Activated CD4-positive, alpha-beta T cell treated with anti-CD3 and anti-CD28 coated beads, Interleukin-2, amount 50 U/mL, for 24 hours (primary cell): ENCODE measurements at places on chromosomes 6 and 20.
A peak's percentile ranks its signal among the peaks of the same experiment; 100 is the strongest.

DNA sequence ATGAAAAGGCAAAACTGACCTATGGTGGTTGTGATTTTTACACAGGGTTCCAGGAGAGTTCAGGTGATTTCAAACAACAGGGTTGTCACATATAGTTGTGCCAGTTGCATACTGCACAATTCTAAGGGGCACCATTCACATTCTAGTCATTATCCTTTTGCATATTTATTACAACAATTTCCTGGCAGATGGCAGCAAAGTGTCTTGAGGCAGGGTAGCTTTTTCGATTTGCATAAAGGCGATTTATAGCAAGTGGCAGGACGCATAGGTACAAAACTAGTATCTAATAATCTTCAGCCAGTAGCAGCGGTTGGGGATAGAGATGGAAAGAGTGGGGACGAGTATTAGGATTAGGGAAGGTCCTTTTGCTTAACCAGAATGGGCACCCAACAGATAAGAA lies 46.5 kb upstream of the TRAF3IP2 start:
- no peak for DNase-seq

DNA sequence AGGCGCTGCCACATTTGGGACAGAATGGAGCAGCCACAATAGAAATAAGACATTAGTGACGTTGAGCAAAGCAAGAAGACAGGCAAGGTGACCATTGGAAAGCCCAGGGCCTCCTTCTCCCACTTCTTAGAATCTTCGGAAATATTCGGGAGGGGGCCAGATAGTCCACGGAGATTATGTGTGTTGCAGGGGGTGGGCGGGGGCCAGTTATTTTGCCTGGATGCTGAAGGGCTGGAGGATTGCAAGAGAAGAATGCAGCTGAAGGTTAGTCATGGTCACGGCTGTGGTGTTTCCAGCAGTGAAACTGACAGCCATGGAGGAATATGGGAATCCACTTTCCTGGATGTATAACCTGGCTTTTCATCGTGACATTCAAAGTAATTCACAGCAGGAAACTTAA lies 88.6 kb downstream of the CDH26 start:
- DNase-seq, result no peak

DNA sequence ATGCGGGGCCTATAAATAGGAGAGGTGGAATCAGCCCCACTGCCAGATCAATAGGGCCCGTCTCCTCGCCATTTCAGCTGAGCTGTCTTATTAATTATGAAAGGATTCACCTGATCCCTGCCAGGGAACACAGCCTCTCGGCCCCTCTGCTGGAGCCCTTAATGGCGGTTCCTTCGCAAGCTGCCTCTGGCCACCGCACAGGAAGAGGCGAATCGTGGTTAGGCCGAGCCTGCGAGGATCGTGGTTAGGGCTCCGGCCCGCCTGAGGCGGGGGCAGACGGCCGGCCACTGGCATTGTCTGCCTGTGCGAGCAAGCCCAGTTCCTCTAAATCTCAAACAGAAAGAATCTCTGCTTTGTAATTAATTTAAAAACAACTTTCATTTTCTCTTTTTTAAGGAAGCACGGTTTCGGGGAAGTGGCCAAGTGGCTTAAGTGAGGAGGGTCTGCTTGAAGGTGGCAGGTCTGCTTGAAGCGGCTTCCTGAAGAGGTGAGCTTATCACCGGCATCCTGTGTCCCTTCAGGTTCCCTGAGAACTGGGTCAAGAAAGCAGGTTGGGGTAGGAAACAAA lies 9.2 kb downstream of the NRN1 start:
- no peak for DNase-seq

- DNase-seq, result no peak
Observed at GRCh38 chr6:20717743-20718142, 183.5 kb downstream of the CDKAL1 start.

DNA sequence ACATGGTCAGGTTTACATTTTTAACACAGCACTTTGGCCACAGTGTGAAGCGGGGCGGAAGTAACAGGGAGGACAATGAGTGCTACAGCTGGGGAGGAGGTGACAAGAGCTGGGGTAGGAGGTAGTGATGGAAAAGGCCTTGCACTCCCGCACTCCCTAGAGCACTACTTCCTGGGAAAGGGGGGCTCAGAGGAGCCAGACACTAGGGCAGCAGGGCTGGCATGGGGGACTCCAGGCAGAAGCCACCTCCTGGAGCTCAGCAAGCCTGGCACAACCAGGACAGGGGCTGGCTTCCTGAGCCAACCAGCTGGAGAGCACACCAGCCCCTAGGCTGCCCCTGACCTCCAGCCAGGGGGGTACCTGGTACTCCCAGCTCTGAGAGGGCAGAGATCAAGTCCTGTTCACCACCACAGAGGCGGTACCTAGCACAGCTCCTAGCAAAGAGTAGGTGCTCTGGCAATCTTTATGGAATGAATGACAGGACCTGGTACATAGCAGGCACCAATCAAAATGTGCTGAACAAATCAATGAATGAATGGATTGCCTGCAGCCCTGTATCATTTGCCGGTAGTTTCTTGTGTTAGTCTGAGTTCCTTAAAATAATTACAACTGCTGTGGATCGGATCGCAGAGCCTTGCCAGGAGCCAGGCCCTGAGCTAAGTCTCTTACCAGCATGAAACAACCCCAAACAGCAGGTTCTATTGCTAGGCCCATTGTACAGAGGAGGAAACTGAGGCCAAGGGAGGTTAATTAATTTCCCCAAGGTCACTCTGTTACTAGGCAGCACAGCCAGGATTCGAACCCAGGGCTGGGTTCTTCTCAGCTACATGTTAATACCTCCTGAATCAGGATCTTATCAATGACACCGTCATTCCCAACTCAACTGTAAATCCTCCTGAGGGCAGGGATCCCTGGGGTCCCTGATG lies 15.5 kb downstream of the NOL4L start:
- no peak for DNase-seq

GRCh38 chr6:6008648-6009421 lies 2.1 kb upstream of the NRN1 start:
- DNase-seq, result no peak

DNA sequence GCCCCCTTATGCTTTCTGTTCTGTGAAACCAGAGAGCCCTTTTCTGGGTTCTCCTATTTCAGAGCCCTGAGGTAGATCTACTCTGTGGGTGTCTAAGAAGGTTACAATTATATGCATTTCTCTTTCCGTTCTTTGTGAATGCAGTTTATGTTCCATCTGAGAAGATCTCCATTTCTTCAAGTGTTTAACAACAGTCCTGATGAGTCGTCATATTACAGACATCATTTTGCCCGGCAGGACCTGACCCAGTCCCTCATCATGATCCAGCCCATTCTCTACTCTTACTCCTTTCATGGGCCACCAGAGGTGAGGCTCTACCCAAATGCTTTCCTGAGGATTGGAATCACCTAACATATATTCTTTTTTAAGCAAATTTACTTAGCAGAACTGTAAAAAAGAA lies 18.8 kb upstream of the SMIM26 start:
- no peak for DNase-seq

DNA sequence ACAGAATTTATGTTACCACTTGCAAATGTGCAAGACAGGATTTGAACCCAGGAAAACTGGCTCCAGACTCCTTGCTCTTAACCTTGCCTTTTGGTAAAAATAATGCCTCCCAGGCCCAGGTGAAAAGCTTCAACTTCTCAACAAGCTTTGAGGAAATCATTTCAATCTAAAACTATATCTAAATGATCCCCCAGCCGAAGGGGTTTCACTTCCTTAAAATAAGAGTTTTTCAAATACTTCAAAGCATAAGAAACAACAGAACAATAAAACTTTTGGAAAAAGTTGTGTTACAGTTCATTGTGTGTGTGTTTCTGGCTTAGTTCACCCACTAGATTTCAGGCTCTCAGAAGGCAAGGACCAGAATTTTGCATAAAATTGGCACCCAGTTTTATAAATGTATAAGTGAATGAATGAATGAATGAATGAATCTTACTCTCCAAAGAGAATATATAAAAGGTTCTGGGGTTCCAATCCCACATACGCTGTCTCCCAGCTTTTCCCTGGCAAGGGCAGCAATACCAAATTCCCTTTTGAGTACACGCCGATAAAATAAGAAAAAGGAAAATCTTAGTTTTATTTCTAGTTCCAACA lies 5.4 kb downstream of the OR2H2 start:
- no peak for DNase-seq

DNA sequence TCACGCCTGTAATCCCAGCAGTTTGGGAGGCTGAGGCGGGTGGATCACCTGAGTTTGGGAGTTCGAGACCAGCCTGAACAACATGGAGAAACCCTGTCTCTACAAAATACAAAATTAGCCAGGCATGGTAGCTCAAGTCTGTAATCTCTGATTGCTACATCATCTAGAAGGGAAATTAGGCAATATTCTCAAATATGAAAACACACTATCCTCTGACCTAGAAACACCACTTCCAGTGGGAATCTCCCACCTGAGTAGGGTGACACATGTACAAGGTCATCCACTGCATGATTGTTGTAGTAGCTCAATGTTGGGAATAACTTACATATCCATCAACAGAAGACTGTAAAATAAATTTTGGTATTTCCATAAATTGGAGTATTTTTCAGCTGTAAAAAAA lies 19.1 kb upstream of the SIRPD start:
- no peak for DNase-seq

DNA sequence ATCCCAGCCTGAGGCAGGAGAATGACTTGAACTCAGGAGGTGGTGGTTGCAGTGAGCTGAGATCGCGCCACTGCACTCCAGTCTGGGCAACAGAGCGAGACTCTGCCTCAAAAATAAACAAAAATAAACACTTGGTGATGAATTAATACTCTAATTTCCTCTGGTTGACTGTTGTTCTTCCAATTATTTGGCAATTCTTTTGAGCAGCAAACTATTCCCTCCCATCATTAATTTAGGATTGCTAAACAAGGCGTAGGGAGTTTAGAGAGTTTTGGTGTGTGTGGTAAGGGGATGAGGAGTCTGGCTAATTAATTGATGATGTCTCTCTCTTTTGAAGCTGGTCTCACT lies 2.7 kb upstream of the ID1 start:
- no peak for DNase-seq

DNA sequence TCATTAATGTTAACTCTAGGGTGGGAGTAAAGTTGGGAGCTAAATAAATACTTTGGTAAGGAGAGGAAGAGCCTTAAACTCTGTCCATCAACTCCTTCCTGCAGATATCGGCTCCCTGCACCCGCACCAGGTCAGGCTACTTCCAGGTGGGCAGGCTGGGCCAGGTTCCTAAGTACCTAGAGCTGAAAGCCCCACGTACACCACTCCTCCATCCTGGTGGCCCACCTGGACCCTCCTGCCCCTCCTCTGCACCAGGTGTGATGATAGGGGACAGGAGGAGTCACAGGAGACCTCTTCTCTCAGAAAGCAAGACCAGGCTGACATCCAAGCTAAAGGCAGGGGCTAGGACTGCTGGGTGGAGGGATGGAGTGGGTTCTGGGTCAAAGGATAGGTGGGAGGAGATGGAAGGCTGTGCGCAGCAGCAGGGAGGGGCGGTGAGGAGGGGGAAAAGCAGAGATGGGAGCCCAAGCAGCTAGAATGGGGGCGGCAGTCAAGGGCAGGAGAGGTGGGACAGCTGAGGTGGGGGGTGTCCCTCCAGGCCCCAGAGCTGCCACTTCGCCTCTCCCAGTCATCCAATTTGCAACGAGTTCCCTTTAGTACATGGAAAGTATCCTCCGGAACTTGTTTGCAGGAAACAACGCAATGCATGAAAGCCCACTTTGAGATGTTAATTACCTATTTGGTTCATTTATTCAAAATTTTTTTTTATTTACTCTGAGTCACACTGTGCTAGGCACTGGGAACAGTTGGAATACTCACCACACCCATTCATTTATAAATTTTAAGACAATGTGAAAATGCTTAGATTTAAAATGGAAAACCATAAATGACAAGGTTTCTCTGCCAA lies 15.2 kb upstream of the TOX2 start:
- DNase-seq, result no peak

DNA sequence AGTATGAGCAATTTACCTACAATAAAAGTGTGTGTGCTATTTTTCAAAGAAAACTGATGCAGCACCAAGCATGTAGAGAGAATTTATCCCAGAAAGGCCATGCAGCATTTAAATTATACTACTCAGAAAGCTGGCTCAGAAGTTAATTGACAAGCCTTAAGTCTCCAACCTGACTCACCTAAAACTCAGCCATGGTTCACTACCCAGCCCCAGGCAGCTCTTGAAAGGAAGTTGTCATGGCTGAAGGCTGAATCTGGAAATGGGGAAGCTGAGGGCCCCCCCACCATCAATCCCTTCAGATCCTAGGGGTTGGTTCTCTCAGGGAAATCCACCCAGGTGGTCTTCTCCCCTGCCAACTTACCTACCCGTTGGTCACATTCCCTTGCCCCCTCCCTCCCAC lies 19.7 kb downstream of the PPIL6 start:
- no peak for DNase-seq

GRCh38 chr6:42104095-42104803 lies 38.2 kb downstream of the C6orf132 start:
- DNase-seq, result peak; percentile 54

GRCh38 chr20:2746636-2747265 lies 53.7 kb downstream of the CPXM1 start:
- no peak for DNase-seq

GRCh38 chr20:32115211-32115767 lies 5.8 kb downstream of the TM9SF4 start:
- no peak for DNase-seq

- no peak for DNase-seq
Observed at GRCh38 chr6:107329063-107329860, 130.1 kb downstream of the PDSS2 start.

- no peak for DNase-seq
Observed at GRCh38 chr6:134689641-134690040, 260.3 kb downstream of the ALDH8A1 start.

- peak; percentile 66 for DNase-seq
Observed at GRCh38 chr6:167079853-167080297, 43.0 kb upstream of the CCR6 start.

DNA sequence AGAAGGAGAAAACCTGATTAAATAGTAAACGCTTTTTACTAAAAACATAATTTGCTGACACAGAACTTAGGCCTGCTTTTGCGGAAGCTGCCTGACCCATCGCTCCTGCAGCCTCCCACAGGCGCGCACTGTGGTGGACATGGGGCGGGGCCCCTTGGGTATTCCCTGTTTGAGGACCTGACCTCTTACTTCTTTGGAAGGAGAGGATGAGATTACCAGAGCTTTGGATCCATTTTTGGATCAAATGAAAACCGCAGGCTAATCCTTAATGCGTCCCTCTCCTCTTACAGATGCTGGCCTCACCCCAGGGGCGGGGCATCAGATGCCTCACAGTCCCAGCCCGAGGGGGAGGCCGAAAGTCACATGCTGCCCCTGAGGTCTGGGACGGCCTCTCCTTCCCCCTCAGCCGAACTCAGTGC lies 151.0 kb downstream of the SCML4 start:
- no peak for DNase-seq

DNA sequence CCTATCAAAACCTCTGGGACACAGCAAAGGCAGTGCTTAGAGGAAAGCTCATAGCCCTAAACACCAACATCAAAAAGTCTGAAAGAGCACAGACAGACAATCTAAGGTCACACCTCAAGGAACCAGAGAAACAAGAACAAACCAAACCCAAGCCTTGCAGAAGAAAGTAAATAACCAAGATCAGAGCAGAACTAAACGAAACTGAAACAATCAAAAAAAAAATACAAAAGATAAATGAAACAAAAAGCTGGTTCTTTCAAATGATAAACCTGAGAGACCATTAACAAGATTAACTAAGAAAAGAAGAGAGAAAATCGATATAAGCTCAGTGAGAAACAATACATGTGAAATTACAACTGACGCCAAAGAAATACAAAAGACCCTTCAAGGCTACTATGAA lies 34.8 kb upstream of the RUNX2 start:
- DNase-seq, result no peak
